Fibroblast of the conjunctiva (primary cell): ENCODE measurements at places on chromosomes 13 and 19.

- no peak for DNase-seq
Measured at GRCh38 chr13:89205856-89206520, 1534.8 kb downstream of the SLITRK5 start.

GRCh38 chr13:106139377-106139776, 396.1 kb downstream of the EFNB2 start:
- DNase-seq: no peak

DNA sequence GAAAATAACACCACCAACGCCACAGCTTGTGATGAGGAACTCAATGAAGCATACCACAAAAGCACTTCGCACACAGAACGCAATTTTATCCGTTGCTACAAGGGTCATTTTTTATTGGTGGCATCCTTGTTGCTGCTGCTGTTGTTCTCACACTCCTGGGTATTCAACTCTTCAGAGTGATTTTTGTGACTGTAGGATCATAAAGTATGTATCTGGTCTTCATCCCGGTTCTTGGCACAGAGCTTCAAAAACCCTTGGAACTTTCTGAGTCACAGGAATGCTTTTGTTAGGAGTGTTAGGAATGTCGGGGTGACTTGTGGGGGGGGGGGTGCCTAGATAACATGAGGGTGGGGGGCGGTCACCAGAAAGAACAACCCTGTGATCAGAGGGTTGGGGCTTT, 108.4 kb downstream of the ZNF557 start:
- no peak for DNase-seq

DNA sequence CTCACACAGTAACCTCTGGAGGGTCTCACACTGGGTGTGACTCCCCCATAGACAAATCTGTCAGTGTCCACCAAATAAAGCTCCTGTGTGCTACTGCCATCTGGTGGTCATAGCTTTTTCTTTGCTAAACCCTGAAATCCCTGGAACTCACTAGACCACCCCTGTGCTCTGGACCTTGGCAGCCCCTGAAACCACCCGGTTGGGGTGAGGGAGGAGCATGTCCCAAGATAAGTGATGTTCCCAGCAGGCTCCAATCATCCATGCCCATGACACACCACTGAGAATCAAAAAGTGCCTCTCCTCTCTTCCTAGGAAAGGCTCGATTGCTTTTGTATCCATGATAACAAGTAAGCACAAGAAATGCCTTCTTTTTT, 6.5 kb upstream of the HSD17B14 start:
- DNase-seq: no peak

DNA sequence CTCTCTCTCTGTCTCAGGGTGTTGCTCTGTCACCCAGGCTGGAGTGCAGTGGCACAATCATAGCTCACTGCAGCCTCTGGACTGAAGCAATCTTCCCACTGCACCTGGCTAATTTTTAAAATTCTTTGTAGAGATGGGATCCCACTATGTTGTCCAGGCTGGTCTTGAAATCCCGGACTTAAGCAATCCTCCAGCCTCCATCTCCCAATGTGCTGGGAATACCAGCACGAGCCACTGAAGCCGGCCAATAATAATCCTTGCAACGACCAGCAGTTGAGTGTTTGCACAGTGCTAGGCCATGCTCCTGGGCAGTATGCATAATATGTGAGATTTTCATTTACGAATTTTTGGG, 640 bp upstream of the EPOR start:
- DNase-seq: no peak
